ENCODE measurements at places on chromosomes 12 and 14. TPM values are rescaled to one million over a fixed set of nuclear protein-coding genes. Genes with fewer than 3 reads are reported as not detected.

DNA sequence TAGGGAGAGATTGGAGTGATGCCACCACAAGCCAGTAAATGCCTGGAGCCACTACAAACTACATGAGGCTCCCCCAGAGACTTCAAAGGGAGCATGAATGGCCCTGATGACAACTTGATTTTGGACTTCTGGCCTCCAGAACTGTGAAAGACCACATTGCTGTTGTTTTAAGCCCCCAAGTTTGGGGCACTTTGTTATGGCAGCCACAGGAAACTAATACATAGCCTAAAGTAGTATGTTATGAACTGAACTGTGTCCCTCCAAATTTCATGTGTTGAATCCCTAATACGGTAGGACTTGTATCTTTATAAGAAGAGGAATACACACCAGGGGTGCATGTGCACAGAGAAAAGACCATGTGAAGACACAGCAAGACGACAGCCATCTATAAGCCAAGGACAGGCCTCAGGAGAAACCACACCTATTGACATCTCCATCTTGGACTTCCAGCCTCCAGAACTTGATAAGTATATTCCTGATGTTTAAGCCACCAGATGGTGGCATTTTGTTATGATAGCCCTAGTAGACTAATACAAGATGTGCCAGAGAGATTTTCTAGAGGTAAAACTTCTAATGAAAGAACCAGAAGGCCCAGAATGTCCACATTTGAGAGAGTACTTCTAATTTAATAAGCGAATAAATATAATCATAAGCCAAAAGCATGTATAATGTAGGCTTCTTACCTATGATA, 127.1 kb upstream of the BMP4 start:
- DNase-seq: no peak
- peaks cover 4% of the 10 kb centered on the region for H3K27me3 ChIP-seq
- no peaks in the 10 kb centered on the region for H3K36me3 ChIP-seq
- H3K27ac ChIP-seq: no peak overlapping the region
- H3K4me3 ChIP-seq: no peak overlapping the region

The FAM222A gene
- total RNA-seq: 0.36 TPM

GRCh38 chr14:94446126-94446525, 6.5 kb downstream of the SERPINA11 start:
- no peaks in the 10 kb centered on the region for H3K36me3 ChIP-seq
- no peak for DNase-seq
- H3K27ac ChIP-seq: no peak overlapping the region
- H3K4me3 ChIP-seq: no peak overlapping the region
- H3K4me1 ChIP-seq: no peaks in the 10 kb centered on the region

DNA sequence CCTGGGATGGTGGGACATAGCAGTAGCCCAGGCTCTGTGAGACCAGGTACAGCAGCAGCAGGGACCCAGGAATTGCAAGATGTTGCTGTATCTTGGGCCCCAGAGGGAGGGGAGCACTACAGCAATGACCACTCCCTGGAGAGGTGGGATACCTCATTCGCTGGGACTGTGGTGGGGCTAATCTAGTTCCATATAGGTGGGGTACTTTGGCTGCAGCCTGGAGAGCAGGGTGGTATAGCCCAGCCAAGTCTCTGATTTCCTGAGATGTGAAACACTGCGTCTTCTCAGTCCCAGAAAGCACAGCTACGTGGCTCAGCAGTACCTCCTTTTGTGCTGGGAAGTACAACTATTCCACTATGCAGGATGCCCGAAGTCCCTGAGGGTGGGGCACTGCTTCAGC, 163.7 kb upstream of the ARHGAP5 start:
- H3K4me1 ChIP-seq: no peaks in the 10 kb centered on the region
- DNase-seq: no peak

DNA sequence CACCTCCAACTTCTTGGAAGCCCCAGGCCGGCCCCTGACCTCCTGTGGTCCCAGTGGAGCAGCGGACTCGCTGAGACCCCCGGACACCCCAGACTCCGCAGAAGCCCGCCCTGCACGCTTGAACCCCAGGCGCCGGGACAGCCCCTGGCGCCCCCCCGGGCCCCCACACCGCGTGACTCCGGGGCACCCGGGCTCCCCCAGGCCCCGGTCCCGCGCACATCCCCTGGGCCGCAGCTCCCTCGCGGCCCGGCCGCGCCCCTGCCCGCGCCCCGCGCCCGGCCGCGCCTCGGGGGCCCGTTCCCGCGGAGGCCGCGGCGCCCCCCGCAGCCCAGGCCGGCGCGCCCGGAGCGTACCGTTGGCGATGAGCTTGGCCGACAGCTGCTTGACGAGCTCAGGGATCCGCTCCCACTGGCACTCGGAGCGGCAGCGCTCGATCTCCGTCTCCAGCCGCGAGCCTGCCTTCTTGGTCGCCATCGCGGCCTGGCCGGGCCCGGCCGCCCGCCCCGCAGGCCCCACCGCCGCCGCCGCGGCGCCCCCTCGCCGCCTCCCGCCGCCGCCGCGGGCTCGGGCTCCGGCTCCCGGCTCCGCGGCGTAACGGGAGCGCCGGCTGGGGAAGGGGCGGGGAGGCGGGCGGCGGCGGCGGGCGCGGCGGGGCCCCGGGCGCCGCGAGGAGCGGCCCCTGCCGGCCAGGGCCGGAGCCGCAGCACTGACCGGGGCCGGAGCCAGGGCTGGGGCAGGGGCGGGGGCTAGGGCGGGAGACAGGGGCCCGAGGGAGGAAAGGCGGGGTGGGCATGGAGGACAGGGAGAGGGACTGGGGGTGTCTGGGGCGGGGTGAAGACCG, at the start of gene TTC7B:
Gene TTC7B, minus strand, starts transcription at position 609 of the 841 bp plus-strand sequence. Its CDS starts 135 bp downstream, at position 474.
- no peak within 1 kb of the TSS for H3K27ac ChIP-seq
- peak; percentile 99 for DNase-seq
- H3K4me3 ChIP-seq: peak within 1 kb of the TSS; percentile 74
- peaks cover 7% of the 10 kb centered on the region for H3K4me1 ChIP-seq

The TBX3 gene
- 11.9 TPM for total RNA-seq

The NID2 gene
- total RNA-seq: 138 TPM

DNA sequence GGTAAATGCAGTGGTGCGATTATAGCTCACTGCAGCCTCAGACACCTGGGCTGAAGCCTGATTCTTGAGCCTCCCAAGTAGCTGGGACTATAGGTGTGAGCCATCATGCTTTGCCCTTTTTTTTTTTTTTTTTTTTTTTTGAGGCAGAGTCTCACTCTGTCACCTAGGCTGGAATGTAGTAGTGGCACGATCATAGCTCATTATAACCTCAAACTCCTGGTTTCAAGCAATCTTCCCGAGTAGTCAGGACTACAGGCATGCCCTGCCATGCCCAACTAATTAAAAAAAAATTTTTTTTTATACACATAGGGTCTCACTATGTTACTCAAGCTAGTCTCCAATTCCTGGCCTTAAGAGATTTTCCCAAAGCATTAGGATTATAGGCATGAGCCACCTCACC, 6.9 kb downstream of the ATP2A2 start:
- H3K27ac ChIP-seq: no peak overlapping the region
- no peaks in the 10 kb centered on the region for H3K27me3 ChIP-seq
- H3K36me3 ChIP-seq: peaks cover 70% of the 10 kb centered on the region
- DNase-seq: no peak
- peaks cover 37% of the 10 kb centered on the region for H3K4me1 ChIP-seq
- no peak overlapping the region for H3K4me3 ChIP-seq

DNA sequence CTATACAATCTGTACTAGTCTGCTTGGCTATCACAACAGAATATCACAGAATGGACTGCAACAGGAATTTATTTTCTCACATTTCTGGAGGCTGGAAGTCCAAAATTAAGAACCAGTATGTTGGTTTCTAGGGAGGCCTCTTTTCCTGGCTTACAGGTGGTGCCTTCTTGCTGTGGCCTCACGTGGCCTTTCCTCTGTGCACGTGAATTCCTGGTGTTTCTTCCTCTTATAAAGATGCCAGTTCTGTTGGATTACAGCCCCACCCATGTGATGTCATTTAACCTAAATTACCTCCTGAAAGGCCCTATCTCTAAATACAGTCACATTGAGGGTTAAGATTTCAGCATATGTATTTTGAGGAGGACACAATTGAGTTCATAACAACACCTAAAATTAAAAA, 32.1 kb upstream of the C2CD5 start:
- H3K4me1 ChIP-seq: no peaks in the 10 kb centered on the region
- DNase-seq: no peak
- no peak overlapping the region for H3K4me3 ChIP-seq
- no peaks in the 10 kb centered on the region for H3K36me3 ChIP-seq

- no peak overlapping the region for H3K4me3 ChIP-seq
- no peaks in the 10 kb centered on the region for H3K27me3 ChIP-seq
- peak; percentile 46 for DNase-seq
- peaks cover 22% of the 10 kb centered on the region for H3K4me1 ChIP-seq
- no peaks in the 10 kb centered on the region for H3K36me3 ChIP-seq
- no peak overlapping the region for H3K27ac ChIP-seq
Measured at GRCh38 chr14:92783813-92784431, 10.2 kb upstream of the GOLGA5 start.

DNA sequence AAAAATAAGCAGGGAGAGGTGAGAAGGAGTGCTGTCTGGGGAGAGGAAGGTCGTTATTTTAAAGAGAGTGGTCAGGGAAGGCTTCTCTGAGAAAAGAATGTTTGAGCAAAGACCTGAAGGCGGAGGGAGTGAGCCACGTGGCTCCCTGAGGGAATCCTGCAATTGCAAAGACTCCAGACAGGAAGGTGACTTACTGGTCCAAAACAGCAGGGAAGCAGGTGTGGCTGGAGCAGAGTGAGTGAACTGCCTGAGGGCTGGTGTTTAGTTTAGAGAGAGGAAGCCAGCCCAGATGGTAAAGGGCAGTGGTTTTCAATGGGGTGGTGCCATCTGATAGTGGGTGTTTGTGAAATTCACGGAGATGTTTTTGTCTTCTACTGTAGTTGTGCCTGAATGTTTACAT, 58.8 kb upstream of the LTA4H start:
- H3K4me1 ChIP-seq: no peaks in the 10 kb centered on the region
- no peak overlapping the region for H3K27ac ChIP-seq
- no peaks in the 10 kb centered on the region for H3K27me3 ChIP-seq

DNA sequence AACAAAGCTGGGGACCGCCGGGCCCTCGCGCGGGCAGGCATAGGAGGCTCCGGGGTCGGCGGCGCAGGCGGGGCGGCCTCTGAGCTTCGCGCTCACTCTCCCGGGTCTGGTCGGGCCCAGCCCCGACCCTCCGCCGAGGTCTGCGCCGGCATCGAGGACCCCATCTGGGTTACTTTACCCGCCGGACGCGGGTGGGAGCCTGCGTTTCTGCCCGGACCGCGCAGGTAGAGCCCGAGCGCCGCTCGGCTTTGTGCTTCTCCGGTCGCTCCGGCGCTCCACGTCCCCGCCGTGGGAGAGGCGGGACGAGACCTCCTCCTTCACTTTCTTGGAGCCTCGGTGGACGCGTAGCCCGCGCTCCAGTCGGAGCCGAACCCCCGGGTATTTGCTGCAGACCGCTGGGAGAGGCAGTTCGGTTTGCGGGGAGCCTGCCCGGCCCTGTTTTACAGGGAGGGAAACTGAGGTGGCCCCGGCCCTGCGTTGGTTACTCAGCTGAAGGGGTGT, 63.2 kb downstream of the FBXL14 start:
- no peaks in the 10 kb centered on the region for H3K27me3 ChIP-seq
- no peaks in the 10 kb centered on the region for H3K36me3 ChIP-seq
- peak; percentile 89 for DNase-seq
- peak overlapping the region; percentile 81 for H3K4me3 ChIP-seq

The PEBP1 gene
- 180 TPM for total RNA-seq

The SIX6 gene
- total RNA-seq: not detected

DNA sequence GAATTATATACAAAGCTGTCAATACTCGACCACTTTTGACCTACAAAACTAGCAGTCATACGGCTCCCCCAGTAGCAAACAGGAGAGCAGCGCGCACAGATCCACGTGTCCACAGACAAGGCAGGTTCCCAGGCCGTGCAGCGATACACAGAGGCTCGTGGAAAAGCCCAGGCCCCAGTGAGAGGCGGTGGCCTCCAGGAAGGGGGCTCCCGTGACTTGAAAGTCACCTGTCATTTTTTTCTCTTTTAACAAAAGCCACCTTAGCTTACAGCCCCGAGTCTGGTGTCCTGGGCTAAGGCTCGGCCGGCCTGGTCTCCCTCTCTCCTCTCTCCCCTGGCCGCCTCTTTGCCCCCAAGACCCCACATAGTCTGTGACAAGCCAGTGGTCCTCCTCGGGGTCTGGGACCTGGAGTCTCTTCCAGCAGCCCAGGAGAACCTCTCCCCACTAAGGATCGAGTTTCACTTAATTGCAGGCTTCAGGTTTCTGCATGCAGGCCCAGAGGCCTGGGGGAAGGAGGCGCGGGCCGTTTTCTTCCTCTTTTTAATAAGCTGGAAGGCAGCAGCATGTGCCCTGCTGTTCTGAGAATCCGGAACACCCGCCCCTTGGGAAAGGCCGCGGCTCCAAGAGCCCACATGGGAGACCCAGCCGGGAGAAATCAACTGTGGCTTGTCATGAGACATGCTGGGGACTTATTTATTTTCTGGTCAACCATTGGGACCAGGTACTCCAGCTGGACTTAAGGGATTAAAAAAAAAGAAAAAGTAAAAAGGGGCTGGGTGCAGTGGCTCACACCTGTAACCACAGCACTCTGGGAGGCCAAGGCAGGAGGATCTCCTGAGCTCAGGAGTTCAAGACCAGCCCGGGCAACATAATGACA, 15.9 kb downstream of the NCOR2 start:
- no peaks in the 10 kb centered on the region for H3K36me3 ChIP-seq
- H3K27ac ChIP-seq: peak overlapping the region; percentile 49
- H3K27me3 ChIP-seq: no peaks in the 10 kb centered on the region
- DNase-seq: no peak
- H3K4me1 ChIP-seq: peaks cover 35% of the 10 kb centered on the region

The BATF gene
- total RNA-seq: 0.72 TPM

The DBX2 gene
- total RNA-seq: not detected

The PLEKHG3 gene
- total RNA-seq: 2.9 TPM

The IGF1 gene
- total RNA-seq: 0.88 TPM

DNA sequence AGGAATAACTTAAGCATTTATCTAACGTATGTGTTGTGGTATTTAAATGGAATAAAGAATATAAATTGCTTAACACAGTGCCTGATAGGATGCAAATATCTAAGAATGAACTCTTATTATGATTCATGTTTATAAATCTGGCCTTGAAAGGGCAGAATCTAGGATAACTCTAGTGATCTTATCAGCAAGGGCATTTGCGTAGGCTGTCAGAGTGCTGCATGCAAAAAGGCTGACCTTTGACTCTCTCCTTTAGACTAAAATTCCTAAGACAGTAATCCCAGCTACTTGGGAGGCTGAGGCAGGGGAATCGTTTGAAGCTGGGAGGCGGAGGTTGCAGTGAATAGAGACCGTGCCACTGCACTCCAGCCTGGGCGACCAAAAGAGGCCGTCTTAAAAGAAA, 31.3 kb upstream of the ANP32D start:
- H3K27me3 ChIP-seq: peaks cover 3% of the 10 kb centered on the region
- H3K4me1 ChIP-seq: no peaks in the 10 kb centered on the region
- no peak for DNase-seq
- no peak overlapping the region for H3K27ac ChIP-seq

The KRT79 gene
- total RNA-seq: not detected

The PROX2 gene
- not detected for total RNA-seq

The CERS5 gene
- total RNA-seq: 33.7 TPM
